Stimulated activated CD4-positive, alpha-beta T cell treated with anti-CD3 and anti-CD28 coated beads, Interleukin-4, amount 100 ng/mL, for 48 hours (primary cell): ENCODE measurements at places on chromosomes 16 and 17.

DNA sequence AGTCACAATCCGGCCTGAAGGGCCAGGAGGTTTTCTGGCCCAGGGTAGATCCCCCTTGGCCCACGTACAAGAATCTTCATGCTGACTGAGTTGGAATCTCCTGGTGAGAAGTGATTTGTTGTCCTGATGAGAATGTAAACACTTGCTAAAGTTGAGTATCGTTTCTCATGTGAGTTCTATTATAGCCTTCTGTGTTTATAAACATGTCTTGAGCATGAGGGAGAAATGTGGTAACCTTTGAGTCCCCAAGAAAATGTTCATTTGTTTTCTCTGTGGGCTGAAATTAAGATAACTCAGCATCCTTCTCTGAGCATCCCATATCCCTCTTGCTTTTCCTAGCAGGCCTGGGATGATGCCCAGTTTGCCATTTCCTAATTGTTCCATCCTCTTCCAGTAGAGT lies 204.8 kb downstream of the FTO start:
- DNase-seq = no peak

- DNase-seq = no peak
These were observed 13.8 kb downstream of the MGAT5B start for GRCh38 chr17:76881966-76882365.

DNA sequence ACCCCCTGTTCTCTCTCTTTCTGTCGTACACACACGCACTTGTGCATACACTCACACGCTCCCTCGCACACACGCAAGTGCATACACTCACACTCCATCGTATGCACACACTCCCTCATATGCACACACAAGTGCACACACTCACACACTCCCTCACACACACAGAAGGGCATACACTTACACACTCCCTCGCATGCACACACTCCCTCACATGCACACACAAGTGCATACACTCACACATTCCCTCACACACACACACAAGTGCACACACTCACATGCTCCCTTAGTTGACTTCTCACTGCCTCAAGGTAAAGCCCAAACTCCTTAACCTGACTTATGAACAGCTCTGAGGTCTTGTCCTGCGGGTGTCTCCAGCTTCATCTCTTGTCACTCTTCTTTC lies 78.7 kb downstream of the NOG start:
- DNase-seq = no peak

DNA sequence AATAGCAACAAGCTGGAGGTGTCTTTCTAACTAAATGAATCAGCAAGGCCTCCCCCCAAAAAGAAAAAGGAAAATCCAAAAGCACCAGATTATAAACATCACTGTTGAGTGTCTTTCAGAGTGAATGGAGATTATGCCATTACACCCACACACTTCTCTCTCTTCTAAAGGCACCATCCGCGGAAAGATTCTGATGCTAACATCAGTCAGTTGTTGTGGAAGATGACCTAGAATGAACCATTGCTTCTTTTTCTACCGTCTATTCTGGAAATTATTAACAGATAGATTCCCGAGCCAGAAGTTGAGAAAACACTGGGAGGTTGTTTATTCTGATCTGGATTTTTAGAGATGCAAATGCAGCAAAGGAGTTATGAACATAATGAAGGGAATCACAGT lies 60.9 kb upstream of the FAM20A start:
- no peak for DNase-seq

DNA sequence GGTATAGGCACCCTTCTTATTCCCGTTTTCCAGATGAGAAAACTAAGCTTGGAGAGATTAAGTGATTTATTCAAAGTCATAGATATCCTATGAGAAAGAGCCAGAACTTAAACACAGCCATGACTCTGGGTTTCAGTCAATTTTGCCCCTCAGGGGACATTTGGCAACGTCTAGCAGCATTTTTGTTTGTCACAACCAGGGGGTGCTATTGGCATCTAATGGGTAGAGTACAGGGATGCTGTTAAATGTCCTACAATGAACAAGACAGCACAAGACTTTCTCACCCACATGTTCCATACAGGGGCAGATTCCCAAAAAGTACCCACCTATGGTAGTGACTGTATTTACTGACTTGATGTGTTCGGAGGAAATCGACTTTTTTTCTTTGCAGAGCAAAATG lies 4.8 kb upstream of the SHISA9 start:
- DNase-seq = no peak

DNA sequence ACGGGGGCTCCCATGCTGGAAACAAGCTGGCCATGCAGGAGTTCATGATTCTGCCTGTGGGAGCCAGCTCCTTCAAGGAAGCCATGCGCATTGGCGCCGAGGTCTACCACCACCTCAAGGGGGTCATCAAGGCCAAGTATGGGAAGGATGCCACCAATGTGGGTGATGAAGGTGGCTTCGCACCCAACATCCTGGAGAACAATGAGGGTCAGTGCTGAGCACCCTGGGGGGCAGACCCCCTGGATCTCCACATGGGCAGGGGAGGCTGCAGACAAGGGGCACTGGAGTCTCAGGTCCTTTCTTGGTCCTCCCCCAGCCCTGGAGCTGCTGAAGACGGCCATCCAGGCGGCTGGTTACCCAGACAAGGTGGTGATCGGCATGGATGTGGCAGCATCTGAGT lies 4.2 kb downstream of the ENO3 start:
- no peak for DNase-seq

DNA sequence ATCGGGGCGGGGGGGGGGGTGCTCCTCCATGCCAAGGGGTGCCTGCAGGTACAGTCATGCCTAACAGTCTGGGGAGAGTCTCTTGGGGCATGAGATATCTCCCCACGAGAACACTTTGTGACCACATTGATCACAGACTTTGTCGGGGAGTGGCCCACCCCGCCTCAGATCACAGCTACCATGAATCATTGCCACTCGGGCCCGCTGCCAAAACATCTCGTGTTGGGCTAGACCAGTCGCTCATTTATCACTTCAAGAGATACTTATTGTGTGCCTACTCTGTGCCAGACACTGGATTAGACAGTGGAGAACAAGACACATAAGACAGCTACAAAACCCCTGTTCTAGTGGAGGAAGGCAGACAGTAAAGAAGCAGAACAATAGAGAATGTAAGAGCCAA lies 72.6 kb downstream of the CLEC16A start:
- DNase-seq = peak; percentile 44

GRCh38 chr17:21119247-21119918 lies 7.4 kb upstream of the DHRS7B start:
- DNase-seq = peak; percentile 51

GRCh38 chr17:71655542-71655941 lies 465.3 kb upstream of the SOX9 start:
- no peak for DNase-seq

- no peak for DNase-seq
These were observed 71.7 kb downstream of the HLF start for GRCh38 chr17:55336426-55336825.

DNA sequence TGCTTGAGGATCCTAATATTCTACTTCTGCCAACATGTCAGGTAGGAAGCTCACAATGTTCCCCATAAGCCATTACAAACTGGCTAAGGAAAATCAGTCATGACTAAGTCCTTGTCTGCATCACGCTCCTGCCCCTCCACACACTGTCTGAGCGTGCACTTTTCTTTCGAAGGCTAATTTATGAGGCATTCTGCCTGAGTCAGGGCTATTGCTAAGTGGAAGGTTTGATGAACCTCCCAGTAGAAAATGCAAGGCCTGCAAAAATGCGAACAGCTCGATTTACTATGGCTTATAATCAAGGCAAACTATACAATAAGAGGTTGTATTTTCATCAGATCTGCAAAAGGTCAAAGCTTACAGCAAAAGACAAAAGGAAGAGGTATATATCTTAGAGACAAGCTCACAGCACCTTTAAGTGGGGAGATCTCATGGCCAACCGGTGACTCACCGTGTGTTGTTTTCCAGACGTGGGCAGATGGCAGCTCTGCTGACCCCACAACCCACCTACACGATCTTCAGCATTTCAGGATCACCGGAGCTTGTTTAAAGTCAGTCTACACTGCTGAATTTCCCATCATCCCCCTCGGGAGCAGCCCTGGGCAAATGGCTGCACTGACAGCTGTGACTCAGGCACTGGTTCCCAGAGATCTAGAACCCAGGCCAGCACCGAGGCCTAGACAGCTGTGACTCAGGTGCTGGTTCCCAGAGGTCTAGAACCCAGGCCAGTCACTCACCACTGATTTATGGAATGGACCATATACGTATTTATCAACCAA lies 26.1 kb downstream of the MEAK7 start:
- DNase-seq = no peak

GRCh38 chr16:3035972-3036725 lies 595 bp downstream of the BICDL2 start:
- no peak for DNase-seq

- no peak for DNase-seq
These were observed 10.4 kb upstream of the CUEDC1 start for GRCh38 chr17:57965521-57966160.

- DNase-seq = no peak
These were observed 27.3 kb upstream of the ITGA2B start for GRCh38 chr17:44416558-44417289.

DNA sequence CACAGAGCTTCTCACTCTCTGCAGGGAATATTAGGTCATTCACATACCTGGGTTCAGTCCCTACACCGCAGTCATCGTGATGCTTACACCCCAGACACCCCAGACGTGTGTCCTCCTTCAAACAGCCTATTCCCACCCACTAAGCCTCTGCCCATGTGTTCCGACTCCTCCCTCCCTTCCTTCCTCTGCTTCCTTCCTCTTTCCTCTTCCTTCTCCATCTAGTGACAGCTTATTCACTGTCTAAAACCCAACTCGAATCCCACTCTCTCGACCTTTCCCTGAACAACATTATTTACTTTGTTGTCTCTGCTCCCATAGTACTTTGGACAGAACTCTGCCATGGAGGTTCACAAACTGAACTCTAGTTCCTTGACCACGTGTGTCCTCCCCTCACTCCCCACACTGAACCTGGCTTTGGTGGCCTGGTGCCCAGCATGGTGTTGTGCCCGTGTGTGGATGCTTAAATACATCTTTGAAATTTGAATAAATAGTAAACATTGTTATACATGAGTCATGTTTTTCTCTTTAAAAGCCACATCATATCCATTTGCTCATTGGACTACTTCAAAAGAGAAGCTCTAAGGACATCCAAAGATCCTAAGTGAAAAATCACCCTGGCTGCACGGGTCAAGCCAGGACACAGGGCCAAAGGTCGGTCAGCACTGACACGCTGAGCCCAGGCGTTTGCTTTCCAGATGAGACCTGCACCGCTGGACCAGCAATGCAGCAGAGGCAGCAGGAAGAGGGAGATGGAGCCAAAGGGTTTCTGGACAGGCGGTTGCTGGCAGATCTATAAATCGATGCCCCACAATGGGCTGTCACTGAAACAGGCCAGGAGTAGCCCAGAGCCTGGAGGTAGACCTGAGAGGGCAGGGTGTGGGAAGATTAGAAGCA lies 14.1 kb upstream of the G6PC1 start:
- no peak for DNase-seq

DNA sequence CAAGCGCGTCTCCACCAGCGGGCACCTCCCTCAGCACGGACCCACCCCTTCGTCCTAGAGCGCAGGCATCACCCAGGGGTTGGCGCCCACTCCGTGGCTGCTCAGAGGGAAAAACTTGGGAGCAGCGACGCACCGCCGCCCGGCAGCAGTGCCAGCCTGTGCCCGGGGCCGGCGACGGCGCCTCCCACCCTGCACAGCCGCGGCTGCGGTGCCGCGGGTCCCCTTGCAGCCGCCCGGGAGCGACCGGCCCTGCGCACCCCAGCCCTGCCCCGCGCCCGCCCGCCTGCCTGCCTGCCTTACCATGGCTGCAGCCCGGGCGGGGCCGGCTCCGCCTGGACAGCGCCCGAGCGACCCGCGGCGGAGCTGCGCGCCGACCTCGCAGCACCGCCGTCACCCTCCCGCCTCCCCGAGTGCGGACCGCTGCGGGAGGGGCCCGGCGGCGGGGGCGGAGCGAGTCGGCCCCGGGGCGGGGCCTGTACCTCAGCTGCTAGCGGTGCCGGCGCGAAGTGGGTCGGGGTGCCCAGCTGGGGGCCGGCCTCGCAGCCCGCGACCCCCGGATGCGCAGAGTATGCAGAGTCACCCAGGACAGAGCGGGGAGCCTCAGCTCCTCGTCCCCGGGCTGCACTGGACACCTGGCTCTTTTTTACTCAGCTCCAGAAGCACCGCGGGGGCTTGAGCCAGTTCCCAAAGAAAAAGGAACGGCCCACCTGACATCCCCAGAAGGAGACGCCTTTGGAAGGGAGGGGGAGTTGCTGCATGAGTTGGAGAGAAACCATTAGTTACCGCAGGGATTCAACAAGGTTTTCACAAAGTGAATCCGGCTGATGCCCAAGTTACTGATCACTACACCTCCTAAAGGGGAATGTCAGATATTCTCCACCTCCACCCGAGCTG lies 17.5 kb upstream of the MTMR4 start:
- no peak for DNase-seq

DNA sequence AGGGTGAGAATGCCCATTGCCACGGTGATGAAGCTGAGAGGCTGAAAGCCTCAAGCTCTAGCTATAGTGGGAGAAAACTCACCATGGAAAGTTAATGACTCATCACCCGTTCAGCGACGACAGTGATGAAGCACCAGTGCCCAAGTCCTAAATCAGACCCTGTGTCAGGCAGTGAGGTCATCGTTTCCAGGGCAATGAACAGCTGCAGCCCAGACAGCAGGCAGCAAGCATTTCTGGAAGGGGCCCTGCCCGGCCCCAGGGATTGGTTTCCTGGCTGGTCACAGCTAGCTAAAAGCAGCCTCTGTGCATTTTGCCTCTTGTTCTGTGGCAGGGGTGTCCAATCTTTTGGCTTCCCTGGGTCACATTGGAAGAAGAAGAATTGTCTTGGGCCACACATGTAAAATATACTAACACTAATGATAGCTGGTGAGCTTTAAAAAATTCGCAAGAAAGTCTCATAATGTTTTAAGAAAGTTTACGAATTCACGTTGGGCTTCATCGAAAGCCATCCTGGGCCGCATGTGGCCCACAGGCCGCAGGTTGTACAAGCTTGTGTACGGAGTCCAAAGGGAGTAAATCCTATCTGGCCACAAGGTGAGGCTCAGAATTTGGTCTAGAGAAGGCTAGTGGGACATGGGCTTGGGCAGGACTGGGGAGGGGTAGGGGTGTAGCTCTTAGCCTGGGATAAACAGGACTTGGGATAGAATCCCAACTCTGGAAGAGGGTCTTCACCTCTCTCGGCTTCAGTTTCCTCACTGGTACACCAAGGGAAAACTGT lies 40.6 kb downstream of the MIS12 start:
- peak; percentile 64 for DNase-seq

GRCh38 chr16:50441486-50442157 lies 72.8 kb upstream of the BRD7 start:
- DNase-seq = no peak

DNA sequence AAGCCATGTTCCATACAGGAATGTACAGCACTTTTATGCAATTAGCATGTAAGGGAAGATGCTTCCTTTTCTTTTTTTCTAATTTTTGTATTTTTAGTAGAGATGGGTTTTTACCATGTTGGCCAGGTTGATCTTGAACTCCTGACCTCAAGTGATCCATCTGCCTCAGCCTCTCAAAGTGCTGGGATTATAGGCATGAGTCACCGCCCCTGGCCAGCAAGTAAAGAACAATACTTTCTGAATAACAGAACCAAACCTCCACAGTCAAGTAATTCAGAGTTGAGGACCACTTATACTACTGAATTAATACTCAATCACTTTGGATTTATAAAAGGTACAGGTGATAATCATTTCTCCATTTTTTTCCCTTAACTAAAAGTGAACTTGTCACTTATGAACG lies 13.0 kb downstream of the C16orf87 start:
- no peak for DNase-seq

GRCh38 chr17:57959929-57960328 lies 4.7 kb upstream of the CUEDC1 start:
- no peak for DNase-seq

- DNase-seq = no peak
These were observed 19.3 kb downstream of the CNP start for GRCh38 chr17:41985919-41986318.
